NCI-H446 (cell line): ENCODE measurements at places on chromosomes 16 and 17.

GRCh38 chr16:70661918-70662641 lies 15.7 kb downstream of the IL34 start:
- no peak for DNase-seq

GRCh38 chr16:1661826-1662225 lies 16.3 kb upstream of the JPT2 start:
- DNase-seq, result no peak

- DNase-seq, result no peak
Measured at GRCh38 chr17:6408276-6408675, 26.6 kb downstream of the AIPL1 start.

GRCh38 chr17:14471052-14471451 lies 170.2 kb downstream of the HS3ST3B1 start:
- no peak for DNase-seq

DNA sequence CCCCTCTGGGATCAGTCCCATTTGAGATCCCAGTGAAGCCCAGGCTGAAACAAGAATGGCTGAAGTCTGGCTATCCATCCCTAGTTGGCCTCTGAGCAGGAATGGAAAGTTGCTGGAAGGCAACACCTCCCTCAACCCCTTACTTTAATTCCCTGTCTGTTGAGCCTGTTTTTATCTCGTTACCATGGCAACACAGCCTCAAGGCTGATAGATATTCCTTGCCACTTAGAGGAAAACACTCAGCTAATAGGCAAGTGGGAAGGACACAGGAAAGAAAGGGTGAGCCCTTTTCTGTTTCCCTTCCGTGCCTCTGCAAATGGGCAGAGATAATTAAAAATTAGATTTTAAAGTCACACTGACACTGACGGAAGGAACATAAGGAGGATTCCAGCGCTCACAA lies 75.5 kb upstream of the CLEC3A start:
- no peak for DNase-seq

GRCh38 chr16:2154533-2155090 lies 970 bp upstream of the TRAF7 start:
- no peak for DNase-seq

- no peak for DNase-seq
Measured at GRCh38 chr17:79715098-79715942, 15.4 kb upstream of the ENPP7 start.

GRCh38 chr16:3454093-3454492 lies 10.6 kb downstream of the NAA60 start:
- no peak for DNase-seq

- no peak for DNase-seq
Measured at GRCh38 chr17:45426561-45426960, 6.1 kb downstream of the ARHGAP27 start.

- no peak for DNase-seq
Measured at GRCh38 chr16:58196898-58197313, 1.0 kb downstream of the CSNK2A2 start.

GRCh38 chr17:57245786-57246185 lies 10.5 kb upstream of the MSI2 start:
- no peak for DNase-seq
